Sigmoid colon (tissue), 7 donors: ENCODE measurements at places on chromosomes 5 and 9. TPM values are rescaled to one million over a fixed set of nuclear protein-coding genes. Genes with fewer than 3 reads are reported as not detected.

DNA sequence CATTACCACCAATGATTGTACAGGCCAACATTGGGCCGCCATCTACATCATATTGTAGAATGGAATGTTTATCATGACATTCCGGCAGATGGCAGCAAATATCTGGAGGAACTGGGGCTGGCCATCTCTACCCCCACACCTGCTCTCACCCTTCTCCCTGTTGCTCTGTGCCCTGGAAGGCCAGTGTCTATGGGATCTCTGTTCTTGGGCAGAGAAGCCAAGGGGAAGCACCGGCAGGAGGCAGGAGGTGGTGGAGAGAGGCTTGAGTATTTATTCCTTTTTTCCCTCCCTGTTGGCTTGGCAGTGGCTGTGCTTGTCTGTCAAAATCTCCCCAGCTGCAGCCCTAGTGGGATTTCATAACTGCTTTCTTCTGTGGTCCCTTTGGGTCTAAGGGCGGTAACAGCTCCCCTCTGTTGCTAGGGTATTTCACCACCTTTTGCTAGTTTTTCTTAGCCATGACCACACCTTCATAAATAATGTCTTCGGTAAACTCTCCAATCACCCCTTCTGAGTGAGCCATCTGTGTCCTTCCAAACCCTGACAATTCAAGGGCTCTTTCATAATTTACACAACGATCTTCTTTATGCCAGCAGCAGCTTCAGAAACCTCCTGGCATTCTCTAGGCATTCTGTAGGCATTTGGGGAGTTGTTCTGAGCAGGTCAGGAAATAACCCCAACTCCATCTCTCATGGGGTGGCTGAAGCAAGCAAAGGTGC lies 225.8 kb downstream of the MELK start:
- no peak overlapping the region for H3K27ac ChIP-seq
- no peak overlapping the region for H3K4me3 ChIP-seq
- DNase-seq: no peak
- H3K27me3 ChIP-seq: peaks cover 26% of the 10 kb centered on the region
- H3K36me3 ChIP-seq: no peaks in the 10 kb centered on the region
- no peaks in the 10 kb centered on the region for H3K4me1 ChIP-seq

Gene SLC34A1
- polyA plus RNA-seq: not detected

Gene CATSPER3
- 0.57 TPM for polyA plus RNA-seq

Gene CTXN3
- not detected for polyA plus RNA-seq

Gene FYB1
- polyA plus RNA-seq: 2.8 TPM

DNA sequence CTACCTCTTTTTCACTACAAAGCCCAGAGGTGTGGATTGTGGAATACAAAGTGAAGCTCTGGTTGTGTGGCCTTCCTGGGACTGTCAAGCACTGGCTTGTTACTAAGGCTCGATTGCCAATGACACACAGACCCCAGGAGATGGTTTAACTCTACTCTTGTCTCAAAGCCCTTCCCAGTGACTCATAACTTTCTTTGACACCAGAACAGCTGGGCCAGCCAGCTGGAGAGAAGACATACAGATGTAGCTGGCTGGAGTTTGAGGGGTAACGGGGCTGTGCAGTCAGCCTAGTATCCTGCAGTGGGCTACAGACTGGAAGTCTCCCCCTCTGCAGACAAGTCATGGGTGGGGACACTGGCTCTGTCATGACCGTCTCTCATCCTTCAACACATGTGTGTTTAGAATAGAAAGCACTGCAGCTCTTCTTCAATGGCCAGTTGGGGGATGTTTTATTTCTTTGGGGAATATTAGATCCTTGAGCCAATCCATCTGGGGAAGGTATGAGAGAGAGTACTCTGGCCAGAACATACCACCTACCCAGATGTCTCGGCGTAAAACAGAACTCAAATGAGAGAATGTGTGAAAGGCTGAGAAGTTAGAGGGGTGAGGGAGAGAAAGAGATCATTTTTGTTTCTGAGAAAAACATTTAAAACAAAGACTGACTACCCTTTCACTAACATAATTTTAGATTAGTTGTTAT lies 53.3 kb downstream of the SEMA6A start:
- DNase-seq: no peak
- H3K4me3 ChIP-seq: no peak overlapping the region
- no peaks in the 10 kb centered on the region for H3K27me3 ChIP-seq
- H3K36me3 ChIP-seq: no peaks in the 10 kb centered on the region

DNA sequence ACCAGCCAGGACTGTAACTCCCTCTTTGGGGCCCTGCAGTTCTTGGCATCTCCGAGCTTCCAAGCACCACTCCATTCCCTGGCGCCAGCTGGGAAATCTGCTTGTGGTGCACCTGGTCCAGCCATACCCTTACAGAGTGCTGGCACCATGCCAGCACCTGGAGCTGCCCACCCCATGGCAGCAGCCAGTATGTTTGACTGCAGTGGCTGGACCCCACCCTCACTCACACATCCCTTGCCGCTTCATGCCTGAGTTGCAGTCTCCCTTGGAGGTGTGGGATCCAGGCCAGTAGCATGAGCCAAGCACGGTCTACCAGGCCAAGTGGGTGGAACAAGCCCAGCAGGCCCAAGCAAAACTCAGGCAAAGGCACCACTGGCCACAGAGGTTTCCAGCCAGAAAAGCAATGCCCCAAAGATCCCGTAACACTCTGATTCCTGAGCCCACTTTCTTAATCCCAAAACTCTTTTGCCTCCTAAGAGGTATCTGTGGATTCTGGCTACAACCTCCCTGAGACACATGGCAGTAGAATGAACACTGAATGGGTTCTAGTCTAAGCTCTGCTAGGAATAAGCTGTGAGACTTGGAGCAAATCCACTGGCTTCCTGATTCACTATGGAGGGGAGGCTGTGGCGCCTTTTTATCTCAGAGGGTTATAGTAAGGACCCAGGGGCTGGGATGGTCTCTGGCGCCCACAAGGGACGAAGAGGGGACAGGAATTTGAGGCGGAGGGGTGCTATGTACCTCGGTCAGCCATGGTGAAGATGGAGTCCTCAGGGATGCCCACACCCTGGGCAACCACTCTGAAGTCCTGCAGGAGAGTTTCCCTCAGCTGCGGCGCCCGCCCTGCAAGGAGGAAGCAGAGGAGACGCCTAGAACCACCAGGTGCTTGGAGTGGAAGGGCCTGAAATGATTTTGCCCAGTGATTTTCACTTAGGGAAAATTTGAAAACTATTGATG lies 5.6 kb downstream of the AMBP start:
- DNase-seq: peak; percentile 75
- H3K27me3 ChIP-seq: no peaks in the 10 kb centered on the region
- no peak overlapping the region for H3K4me3 ChIP-seq
- no peaks in the 10 kb centered on the region for H3K36me3 ChIP-seq
- H3K4me1 ChIP-seq: peaks cover 10% of the 10 kb centered on the region

DNA sequence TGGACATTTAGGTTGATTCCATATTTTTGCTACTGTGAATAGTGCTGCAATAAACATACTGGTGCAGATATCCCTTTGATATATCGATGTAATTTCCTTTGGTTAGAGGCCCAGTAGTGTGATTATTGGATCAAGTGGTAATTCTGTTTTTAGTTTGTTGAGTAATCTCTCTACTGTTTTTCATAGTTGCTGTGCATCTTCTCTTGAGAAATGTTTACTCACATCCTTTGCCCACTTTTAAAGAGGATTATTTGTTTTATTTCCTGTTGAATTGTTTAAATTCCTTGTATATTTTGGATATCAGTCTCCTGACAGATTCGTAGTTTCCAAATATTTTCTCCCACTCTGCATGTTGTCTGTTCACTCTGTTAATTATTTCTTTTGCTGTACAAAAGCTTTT lies 352.6 kb upstream of the TARS1 start:
- no peak overlapping the region for H3K4me3 ChIP-seq
- no peaks in the 10 kb centered on the region for H3K4me1 ChIP-seq
- no peaks in the 10 kb centered on the region for H3K27me3 ChIP-seq
- no peak overlapping the region for H3K27ac ChIP-seq
- no peaks in the 10 kb centered on the region for H3K36me3 ChIP-seq
- no peak for DNase-seq

GRCh38 chr5:67195406-67196275 lies 958 bp downstream of the CD180 start:
- H3K4me3 ChIP-seq: no peak overlapping the region
- no peaks in the 10 kb centered on the region for H3K4me1 ChIP-seq
- no peaks in the 10 kb centered on the region for H3K27me3 ChIP-seq
- H3K36me3 ChIP-seq: no peaks in the 10 kb centered on the region

DNA sequence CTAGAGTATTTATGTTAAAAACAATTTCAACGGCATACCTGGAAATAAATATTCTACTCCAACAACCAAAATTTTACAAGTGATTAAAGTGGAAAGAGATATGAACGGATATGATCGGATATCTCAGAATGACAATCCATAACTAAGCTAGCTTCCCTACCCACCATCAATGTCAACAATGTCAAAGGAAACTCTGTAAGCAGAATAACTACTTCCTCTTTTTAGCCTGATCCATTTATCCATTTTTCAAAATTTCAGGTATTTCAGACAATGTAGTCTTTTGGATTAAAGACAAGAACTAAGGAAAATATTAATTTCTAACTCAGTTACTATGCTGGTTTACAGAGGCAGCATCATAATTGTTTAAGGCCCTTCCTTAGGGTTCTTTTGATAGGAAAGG lies 188.7 kb downstream of the DENND1A start:
- no peak overlapping the region for H3K4me3 ChIP-seq
- no peaks in the 10 kb centered on the region for H3K36me3 ChIP-seq
- no peak overlapping the region for H3K27ac ChIP-seq
- no peaks in the 10 kb centered on the region for H3K27me3 ChIP-seq

DNA sequence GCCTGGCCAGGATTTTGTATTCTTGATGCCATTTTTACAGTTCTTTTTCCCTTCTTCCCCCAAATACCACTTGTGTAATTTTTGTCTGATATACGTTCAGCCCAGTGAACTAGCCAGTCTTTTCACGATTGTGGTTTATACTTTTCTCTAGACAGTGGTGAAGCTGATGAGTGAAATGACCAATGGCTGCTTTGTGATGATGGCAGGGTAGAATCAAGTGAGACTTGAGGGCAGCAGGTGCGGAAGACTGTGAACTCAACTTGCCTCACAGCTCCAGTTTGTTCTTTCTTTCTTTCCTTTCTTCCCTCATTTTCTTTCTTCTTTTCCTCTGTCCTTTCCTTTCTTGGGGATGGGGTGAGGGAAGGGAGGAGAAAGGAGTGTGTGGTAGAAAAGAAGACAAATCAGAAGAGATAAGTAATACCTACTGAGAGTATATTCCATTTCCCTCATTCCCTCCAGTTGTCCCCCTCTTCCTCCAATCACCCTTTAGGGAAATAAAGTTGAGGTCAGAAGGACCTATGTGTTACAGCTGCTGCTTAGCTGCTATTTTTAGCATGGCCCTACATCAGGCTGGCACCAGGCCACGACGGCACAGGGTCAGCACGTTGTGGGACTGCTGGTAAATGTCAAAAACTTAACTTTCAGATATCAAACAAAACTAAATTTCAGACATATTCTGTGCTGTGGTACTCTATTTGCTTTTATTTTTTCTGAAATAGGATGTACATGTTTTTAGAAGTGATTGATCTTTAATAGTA lies 12.3 kb downstream of the ZSWIM6 start:
- H3K27ac ChIP-seq: no peak overlapping the region
- no peaks in the 10 kb centered on the region for H3K36me3 ChIP-seq
- DNase-seq: no peak
- H3K4me1 ChIP-seq: no peaks in the 10 kb centered on the region
- no peak overlapping the region for H3K4me3 ChIP-seq

Gene SAPCD2
- 3.6 TPM for polyA plus RNA-seq

GRCh38 chr9:129273941-129274684 lies 96.1 kb upstream of the IER5L start:
- no peaks in the 10 kb centered on the region for H3K4me1 ChIP-seq
- no peak overlapping the region for H3K27ac ChIP-seq
- no peaks in the 10 kb centered on the region for H3K27me3 ChIP-seq
- DNase-seq: peak; percentile 33
- no peaks in the 10 kb centered on the region for H3K36me3 ChIP-seq

GRCh38 chr9:84001621-84002020 lies 21.0 kb downstream of the RMI1 start:
- no peaks in the 10 kb centered on the region for H3K36me3 ChIP-seq
- H3K27me3 ChIP-seq: no peaks in the 10 kb centered on the region
- no peak for DNase-seq

DNA sequence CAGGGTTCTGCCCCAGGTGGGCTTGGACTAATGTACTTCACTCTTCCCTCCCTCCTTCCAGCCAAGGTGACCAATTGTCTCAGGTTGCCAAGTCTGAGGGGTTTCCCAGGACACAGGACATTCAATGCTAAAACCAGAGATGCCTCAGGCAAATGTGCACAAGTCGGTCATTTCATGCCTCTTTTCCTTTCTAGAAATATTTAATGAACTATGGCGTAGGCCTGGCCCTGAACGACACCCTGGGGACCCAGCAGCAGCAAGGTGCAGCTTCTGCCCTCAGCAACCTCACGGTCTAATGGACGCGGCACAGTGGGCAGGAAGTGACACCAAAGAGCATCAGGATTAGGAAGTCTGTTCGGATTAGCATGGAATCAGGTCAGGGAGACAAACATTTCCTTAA lies 148.1 kb downstream of the MTX3 start:
- DNase-seq: no peak
- no peak overlapping the region for H3K27ac ChIP-seq
